Activated CD4-positive, CD25-positive, alpha-beta regulatory T cell (primary cell): ENCODE measurements at places on chromosomes 7 and 10.

DNA sequence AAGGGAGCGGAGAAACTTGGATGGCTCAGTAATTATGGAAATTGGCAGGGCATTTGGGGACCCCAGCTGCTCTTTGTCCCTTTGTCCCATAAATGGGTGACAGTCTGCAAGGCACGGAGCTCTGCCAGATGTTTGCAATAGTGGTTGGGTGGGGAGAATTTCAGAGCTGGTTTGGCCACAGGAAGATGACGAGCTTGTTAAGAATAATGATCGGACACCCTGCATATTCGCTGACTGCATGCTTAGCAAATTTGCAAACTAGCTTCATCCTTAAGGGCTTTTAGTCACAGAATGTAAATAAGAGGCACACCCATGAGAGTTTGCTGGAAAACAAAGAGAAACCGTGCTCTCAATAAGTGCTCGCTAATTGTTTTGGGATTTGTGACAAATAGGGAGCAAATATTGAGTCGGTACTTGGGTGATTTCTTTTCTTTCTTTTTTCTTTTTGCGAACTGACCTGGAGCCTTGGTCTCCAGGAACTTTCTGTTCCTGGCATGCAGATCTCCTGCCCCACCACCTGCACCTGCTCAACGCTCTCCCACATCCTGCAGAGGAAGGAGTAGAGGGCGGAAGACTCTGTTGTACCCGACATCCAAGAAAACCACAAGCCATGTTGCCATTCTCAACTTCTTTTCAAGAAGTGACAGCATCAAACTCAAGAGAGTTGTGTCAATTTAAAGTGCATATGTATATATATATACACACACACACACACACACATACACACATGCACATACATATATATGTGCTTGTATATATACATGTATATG, 238.9 kb downstream of the CAMK1D start:
- no peak for DNase-seq

DNA sequence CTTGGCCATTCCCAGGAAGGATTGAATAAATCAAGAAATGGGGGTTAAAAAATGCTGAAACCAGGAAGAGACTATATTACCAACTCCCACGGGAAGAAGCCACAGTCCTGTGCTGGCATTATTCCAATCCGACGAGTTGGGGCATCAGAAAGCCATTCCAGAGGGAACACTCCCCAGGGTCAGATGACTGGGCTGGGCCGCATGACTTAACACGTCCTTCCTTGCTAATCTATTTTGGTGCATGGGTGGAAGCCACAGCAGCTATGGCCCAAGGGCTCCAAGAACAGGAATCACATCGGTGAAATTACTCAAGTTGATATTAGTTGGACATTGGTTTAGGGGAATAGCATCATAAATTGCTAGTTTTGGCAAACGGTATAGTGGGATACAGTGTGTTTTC, 592.9 kb upstream of the NRP1 start:
- DNase-seq: no peak

DNA sequence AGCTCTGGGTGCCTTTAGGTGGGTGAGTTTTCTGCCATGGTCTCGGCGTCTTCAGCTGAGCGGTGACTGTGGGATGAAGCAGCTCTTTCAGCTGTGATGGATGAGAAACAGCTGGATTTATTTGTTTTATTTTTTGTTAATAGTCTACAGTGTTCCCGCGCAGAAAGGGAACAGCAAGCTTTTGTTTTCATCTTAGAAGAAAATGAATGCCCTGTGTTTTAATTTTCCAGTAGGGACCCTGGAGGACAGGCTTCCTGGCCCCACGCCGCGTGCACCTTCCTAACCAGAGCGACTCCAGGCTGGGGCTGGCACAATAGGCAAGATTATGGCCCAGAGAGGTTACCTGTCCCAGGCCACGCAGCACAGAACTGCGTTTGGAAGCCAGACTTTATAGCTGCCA, 57.6 kb downstream of the GTF2IRD1 start:
- no peak for DNase-seq

- no peak for DNase-seq
Measured at GRCh38 chr10:123485341-123485960, 180.7 kb upstream of the GPR26 start.

GRCh38 chr10:77715088-77715487, 77.5 kb upstream of the KCNMA1 start:
- no peak for DNase-seq

- no peak for DNase-seq
Measured at GRCh38 chr7:133167300-133167699, 85.4 kb upstream of the CHCHD3 start.

DNA sequence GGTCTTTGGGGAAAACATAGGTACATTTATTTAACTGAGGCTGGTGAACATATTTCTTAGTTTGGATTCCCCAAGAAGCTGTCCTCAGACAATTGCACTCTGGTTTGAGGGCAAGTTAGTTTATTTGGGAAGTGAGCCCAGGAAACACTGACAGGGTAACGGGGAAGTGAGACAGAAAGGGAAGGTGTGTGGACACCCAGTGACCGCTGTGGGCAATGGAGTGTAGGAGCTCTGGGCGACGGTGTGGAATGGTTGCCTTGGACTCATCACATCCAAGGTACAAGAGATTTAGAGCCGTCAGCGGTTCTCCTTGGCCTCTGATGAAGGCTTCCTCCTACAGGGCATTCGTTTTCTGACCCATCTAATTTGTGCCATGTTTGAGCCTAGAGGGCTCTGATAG, 7.1 kb downstream of the MRC1 start:
- no peak for DNase-seq

GRCh38 chr10:72814099-72814790, 79.3 kb upstream of the OIT3 start:
- no peak for DNase-seq

DNA sequence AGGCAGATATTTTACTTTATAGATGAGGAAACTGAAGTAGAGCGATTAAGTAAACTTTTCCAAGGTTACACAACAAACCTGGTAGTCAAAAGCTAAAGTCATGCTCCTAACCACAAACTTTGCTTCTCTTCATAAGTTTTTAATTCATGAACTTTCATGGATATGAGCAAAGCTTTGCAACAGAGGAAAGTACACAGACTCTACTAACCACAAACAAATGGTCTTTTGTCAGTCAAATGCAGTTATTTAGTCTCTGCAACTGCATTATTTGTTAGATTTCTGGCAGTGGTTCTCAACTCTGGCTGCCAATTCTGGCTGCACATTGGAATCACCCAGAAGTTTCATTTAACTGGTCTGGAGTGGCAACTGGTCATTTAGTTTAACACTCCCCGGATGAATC, 140.6 kb upstream of the TMEM168 start:
- no peak for DNase-seq

DNA sequence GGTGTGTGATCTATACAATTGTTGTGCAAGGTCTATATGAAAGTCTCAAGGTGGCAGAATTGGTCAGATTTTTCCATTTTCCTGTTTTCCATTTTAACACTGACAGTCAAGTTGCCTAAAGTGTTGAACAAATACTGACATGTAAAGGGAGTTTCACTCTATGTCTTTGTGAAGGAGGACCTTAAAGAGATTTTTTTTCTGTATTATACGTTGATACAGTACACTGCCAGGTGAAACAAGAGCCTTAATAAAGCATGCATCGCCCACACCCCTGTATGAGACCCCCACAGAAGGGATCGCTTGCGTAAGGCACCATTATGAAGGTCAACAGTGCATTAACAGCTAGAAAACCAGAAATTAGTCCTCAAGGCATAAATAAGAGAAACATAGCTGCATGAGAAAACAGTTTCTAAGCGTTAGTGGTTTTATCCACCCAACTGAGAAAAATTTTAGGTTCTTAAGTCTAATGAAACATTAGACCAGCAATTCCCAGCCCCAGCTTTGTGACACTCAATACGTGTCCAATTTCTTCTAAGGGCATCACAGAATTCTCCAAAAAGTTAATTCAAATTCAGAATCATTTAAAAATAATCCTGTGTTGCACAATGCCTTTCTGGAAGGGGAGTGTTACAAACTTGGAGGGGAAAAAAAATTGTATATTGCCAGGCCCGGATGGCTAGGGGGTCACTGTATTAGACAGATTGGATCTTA, 6.9 kb downstream of the KLF6 start:
- DNase-seq: no peak

- DNase-seq: no peak
Measured at GRCh38 chr10:36023939-36024338, 381.8 kb upstream of the FZD8 start.

DNA sequence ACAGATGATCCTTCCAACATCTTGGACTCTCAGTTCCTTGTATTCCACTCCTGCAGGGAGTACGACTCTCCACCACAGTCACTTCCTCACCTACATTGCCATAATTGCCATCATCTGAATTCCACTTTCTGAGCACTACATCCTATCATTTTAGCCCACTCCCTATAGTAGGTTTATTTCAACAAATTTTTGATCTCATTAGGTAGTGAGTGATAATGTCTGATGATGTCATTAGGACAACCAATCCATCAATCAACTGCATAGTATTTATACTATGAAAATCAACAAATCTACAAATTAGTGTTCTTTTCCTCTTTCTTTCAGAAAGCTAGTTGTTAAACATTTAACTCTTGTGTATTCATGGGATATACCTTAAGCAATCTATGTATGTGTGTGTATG, 13.7 kb upstream of the TRA2A start:
- no peak for DNase-seq

DNA sequence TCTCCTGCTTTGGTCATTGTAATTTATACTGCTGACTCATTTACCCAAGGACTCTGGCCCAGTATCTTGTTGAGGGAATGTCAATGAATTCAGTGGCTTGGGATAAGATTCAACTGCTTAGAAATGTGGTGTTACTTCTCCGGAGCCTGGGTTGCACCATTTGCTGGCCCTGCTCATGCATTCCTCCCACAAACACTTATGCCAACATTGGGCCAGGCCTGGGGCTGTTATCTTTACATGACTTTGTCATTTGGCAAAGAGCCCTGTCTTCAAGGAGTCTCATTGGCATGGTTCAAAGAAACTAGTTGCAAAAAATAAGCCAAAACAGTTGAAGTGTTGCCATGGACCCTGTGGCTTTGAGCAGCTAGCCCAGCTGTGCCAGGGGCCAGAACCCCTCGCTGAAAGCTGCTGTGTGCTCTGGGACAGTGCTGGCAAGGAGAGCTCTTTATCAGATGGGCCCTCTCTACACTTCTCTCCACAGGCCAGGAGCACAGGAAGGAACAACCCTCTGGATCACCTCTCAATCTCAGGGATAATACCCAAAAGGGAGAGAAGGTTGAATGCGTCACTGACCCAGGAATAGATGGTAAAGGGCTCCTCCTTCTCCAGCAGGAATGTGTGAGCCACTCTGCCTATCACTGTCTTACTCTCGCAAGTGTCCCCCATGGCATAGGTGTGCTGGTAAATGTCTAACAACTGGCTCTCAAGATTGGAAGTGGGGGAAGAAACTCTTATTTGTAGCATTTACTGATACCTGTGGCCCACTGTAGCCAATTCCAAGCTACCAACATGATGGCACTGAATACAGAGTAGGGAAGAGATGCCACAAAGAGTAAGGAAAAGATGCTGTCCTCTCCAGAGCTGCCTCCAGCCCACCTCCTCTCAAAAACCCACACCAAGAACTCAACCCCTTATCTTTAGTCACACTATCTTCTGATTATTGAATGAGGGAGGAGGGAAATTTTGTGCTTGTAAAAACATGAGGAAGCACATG, 23.5 kb upstream of the PDE1C start:
- no peak for DNase-seq

GRCh38 chr10:59562126-59562525, 147.5 kb downstream of the SLC16A9 start:
- no peak for DNase-seq

DNA sequence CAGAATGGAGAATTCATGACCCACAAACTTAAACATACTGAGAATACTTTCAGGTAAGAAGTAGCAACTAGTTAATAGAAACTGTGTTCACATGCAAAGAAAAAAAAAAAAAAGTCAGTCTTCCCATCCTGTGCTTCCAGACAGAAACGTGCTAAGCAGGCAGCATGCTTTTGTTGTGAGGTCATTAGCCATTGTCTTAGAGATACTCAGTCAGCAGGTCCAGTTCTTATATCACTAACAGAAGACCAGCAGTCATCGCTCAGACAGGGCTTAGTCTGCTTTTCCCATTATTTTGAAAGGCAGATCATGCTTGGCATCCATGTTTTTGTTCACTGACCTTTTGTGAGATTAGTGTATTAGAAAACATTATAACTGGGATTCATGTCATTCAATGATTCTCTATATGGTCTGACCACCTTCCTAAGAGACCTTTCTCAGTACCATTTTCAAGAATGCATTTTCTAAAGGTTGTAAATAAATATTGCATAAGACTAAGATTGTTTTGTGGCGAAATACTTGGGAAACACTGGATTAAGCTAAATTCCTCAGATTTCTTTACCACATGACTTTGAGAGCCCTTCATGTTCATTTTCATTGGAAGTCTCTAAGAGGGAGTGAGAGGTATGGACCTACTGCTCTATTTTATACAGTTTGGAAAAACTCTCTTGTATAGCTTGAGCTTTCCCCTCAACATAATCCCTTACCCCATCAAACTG, 45.0 kb upstream of the AGBL3 start:
- no peak for DNase-seq

- no peak for DNase-seq
Measured at GRCh38 chr7:36144189-36144588, 8.9 kb upstream of the EEPD1 start.

GRCh38 chr10:128898133-128898915, 568.7 kb upstream of the MGMT start:
- DNase-seq: no peak

- DNase-seq: no peak
Measured at GRCh38 chr10:114173603-114173920, 441 bp downstream of the CCDC186 start.

DNA sequence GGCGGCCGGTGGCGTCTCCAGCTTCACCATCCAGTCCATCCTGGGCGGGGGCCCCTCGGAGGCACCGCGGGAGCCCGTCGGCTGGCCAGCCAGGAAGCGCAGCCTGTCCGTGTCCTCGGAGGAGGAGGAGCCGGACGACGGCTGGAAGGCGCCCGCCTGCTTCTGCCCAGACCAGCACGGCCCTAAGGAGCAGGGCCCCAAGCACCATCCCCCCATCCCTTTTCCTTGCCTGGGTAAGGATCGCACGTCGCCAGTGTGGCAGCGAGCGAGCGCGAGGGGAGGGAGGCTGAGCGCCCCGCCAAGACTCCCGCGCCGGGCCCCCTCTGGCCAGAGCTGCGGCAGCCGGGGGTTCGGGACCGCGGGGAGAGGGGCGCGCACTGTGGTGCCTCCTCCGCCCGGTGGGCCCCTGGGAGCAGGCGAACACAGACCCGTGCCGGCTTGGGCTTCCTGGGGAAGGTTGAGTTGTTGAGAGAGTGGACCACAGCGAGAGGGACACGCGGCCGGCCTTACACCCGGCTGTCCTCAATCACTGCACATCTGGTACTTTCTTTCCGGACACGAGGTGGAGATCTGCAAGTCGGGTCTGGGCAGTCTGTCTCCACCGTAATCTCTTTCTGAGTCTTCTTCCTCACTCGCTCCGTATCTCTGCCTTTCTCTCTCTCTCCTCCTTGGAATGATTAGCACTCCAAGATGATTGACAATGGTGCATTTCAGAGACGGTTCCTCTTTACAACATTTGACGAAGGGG, 652 bp downstream of the HMX2 start:
- no peak for DNase-seq
